ENCODE measurements at places on chromosomes 12 and 14.

DNA sequence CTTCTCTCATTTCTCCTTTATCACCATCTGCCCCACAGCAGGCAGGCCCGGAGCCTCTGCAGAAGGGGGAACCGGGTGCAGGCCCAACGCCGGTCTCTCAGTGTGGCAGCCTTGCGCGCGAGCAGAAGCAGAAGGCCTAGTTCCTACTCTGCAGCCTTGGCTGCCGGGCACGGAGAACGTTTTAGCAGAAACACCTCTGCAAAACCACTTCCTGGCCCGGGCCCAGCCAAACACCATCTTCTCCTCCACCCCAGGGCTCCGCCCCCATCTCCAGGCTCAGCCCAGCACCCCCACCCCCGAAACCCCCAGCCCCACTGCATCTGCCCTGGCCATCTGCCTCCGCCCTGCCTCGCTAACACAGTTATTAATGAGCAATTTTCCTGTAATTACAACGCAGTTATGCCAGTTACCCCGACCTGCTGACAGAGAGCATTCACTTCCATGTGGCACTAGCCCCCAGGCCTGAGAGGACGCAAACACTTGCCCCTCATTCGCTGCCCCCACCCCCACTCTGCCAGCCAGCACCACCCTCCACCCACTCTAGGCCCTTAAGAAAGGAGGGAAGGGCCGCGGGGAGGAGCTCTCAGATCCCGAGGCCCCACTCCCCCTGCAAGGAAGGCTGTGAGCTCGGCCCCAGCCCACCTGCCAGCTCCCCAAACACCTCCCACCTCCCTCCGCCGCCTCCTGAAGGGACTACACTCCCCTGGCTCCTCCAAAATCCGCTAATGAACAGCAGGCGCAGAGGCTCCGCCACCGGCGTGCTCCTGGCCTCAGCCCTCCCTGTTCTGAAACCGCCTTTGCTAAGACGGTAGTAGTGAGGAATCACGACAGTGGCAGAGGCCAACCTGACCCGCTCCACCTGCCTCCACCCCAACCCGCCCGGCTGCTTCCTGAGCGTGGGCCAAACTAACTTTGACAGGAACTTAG lies 44.7 kb upstream of the FBRSL1 start:
- DNase-seq: no peak

DNA sequence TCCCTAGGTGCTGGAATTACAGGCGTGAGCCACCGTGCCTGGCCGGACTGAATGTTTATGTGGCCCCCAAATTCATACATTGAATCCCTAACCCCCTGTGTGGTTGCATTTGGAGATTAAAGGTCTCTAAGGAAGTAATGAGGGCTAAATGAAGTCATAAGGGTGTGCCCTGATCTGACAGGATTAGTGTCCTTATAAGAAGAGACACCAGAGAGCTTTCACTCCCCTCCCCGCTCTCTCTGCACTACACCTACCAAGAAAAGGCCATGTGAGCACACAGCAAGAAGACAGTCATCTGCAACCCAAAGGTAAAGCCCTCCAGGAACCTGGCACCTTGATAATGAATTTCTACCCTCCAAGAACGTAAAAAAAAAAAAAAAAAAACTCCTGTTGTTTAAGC lies 212.1 kb upstream of the CAND1 start:
- no peak for DNase-seq

- no peak for DNase-seq
Measured at GRCh38 chr14:56878766-56879165, 68.5 kb upstream of the OTX2 start.

- no peak for DNase-seq
Measured at GRCh38 chr14:30796707-30797106, 77.7 kb upstream of the COCH start.

- DNase-seq: no peak
Measured at GRCh38 chr12:81942594-81942993, 183.4 kb upstream of the PPFIA2 start.

DNA sequence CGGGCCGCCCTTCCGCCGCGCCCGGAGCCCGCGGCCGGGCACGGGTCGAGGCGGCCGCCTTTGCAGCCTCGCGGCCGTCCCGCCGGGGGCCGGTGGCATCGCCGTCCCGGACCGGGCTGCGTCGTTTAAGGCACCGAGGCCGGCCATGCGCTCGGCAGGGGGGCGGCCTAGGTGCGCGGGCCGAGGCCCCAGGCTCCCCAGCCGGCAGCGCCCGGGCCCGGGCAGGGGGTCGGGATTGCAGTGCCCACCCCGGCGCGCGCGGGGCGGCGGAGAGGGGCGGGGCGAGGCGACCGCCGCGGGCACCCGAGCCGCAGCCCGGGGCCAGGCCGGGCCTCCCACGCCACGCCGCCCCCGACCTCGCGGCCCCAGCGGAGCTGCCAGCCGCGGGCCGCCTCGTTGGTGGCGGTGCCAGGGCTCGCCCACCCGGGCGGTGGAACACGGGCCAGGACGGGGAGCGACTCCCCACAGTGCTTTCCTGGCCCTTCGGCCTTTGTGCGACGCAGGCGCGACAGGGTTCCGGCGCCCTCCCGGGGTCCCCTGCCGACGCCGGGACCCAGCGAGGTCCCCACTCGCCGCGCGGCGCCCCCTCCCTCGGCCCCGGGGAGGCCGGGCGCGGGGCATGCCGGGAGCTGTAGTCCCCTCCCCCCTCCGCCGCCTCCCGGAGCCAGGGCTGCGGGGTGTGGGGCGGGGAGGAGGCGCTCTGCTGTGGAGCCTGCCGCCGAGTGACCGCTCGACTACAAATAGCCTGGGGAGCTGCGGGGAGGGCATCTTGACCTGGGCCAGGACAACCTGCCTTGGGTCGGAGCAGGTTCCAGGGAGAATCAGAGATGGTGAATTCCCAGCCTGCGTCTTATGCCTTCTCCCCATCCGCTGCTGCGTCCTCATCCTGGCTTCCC lies 769 bp downstream of the FKBP4 start:
- peak; percentile 89 for DNase-seq

DNA sequence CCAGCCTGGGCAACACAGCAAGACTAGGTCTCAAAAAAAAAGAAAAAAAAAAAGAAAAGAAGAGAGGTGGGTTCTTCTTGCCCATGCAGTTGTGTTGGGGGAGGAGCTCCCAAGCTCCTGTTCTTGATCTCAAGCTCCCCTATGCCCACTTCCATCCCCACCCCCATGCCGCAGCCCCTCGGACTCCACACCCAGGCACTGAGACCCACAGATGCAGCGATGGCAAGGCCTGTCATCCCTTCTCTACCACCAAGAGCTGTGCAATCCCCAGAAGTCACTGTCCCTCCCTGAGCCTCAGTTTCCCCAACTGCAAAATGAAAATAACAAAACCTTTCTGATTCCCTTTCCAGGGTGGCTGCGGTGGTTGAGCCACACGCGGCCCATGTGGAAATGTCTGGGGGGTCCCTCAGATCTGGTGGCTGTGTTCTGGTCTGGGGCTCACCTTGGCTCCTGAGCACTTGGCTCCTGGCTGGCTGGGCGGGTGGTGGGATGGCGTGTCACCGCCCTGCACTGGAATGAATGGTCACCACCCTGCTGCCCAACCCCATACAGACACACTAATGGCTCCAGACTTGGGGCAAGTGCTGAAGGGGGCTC lies 22.6 kb upstream of the KIF26A start:
- no peak for DNase-seq

- DNase-seq: no peak
Measured at GRCh38 chr12:91616416-91616815, 433.8 kb upstream of the DCN start.

GRCh38 chr14:28596391-28596790 lies 170.2 kb upstream of the FOXG1 start:
- no peak for DNase-seq

- no peak for DNase-seq
Measured at GRCh38 chr14:81478446-81478845, 55.2 kb downstream of the SEL1L start.

- DNase-seq: no peak
Measured at GRCh38 chr14:22566845-22567244, 22.2 kb downstream of the DAD1 start.

DNA sequence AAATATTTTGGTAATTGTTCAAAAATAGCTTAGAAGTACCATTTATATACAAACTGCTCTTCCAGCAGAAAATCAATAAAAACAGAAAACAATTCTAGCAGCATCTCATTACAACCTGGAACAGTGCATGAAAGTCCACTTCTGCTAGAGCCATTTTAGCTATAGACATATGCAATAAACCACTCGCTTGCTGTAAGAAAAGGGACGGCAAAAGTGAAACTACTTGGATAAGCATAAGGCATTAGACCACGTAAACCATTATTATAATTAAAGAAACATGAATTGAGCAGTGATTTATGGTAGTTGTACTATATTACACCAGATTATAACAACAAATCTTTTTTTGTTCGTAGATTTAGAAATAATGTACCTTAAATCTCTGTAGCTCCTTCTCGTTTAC lies 48.7 kb downstream of the LRIG3 start:
- DNase-seq: no peak

- peak; percentile 64 for DNase-seq
Measured at GRCh38 chr12:25249931-25250738, 594 bp downstream of the KRAS start.

- no peak for DNase-seq
Measured at GRCh38 chr12:116391501-116391900, 114.0 kb upstream of the MED13L start.

- no peak for DNase-seq
Measured at GRCh38 chr14:99758872-99759545, 34.2 kb upstream of the EML1 start.

DNA sequence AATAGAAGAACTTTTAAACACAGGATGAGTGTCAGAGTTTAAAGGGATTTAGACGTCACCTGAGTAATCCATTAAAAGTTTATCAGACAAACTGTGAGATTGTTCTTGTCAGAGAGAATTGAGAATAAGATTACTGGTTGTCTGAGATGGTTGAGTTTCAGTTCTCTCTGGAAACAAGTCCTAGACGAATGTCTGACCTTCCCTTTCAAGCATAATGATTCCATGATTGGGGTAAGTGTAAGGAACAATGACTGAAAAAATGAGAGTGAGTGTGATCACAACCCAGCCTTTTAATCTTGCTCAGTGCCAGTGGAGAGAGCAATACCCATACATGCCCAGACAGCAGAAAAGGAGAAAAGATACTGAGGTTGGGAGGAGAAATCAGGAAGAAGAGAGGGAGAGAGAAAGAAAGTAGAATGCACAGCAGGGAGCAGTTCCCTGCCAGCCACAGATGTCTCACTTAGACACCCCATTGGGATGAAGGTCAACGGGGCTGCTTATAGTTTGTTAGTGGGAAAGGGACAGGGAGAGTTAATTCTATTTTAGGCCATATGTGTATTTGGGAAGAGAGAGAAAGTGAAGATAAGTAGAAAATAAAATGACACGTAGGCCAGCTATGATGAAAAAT lies 4.3 kb downstream of the GRIP1 start:
- no peak for DNase-seq

- no peak for DNase-seq
Measured at GRCh38 chr12:15494329-15495046, 172.2 kb downstream of the PTPRO start.

DNA sequence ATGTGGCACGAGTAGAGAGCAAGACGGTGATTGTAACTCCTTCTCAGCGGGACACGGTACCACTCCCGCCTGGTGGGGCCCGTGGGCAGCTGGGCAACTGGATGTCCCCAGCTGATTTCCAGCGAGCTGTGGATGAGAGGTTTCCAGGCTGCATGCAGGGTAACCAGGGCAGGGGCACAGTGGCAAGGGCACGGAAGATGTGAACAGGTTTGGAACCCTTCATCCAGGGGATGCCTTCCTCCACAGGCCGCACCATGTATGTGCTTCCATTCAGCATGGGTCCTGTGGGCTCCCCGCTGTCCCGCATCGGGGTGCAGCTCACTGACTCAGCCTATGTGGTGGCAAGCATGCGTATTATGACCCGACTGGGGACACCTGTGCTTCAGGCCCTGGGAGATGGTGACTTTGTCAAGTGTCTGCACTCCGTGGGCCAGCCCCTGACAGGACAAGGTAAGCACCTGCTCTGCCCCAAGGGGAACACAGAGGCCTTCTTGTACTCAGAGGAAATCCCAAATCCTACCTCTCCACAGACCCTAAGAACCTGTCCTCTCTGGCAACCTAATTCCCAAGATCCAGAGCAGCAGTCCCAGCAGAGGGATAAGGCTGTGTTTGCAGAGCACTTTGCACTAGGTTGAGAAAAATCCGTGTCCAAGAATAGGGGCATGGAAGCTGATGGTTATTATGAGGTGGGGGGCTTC lies 4.3 kb downstream of the PCK2 start:
- DNase-seq: no peak

- DNase-seq: no peak
Measured at GRCh38 chr12:916240-916639, 33.3 kb downstream of the RAD52 start.

GRCh38 chr14:21382886-21383847 lies 652 bp downstream of the SUPT16H start:
- DNase-seq: no peak

- DNase-seq: no peak
Measured at GRCh38 chr12:41919048-41919447, 225.6 kb downstream of the GXYLT1 start.

DNA sequence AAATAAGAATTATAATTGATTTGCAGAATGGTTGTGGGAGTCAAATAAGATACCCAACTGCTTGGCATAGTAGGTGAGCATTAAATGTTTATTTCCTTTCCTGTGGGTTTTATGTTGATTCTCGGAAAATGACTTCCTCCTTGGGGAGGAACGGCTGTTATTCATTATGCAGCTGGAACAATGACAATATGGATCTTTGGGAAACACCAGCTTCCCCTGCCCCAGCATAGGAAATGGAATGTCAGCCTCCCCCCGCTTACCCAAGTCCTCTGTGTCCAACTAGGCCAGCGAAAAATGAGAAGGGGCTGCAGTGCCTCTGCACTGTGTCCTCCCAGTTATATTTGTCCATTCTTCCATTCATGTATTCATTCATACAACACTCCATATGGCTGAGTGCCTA lies 11.7 kb upstream of the CCDC177 start:
- DNase-seq: no peak

GRCh38 chr12:8544295-8544694 lies 3.6 kb upstream of the CLEC4E start:
- DNase-seq: peak; percentile 83

GRCh38 chr14:52351233-52352060 lies 37.3 kb downstream of the PTGER2 start:
- DNase-seq: no peak

DNA sequence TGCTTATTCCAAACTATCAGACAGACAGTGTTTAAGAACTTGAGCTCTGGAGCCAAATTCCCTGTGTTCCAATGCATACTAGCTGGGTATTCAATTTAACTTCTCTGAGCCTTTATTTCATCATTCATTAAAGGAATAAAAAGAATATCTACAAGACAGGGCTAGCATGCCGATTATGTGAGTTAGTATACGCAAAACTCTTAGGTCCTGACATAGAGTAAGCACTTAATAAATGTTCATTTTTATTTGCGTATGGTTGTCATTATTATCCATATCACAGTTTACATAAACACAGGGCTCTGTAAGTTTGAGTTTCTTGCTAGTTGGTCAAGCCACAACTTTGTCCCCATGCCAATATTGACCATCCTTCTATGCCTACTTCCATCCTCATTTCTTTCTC lies 161.5 kb downstream of the NUAK1 start:
- DNase-seq: no peak

DNA sequence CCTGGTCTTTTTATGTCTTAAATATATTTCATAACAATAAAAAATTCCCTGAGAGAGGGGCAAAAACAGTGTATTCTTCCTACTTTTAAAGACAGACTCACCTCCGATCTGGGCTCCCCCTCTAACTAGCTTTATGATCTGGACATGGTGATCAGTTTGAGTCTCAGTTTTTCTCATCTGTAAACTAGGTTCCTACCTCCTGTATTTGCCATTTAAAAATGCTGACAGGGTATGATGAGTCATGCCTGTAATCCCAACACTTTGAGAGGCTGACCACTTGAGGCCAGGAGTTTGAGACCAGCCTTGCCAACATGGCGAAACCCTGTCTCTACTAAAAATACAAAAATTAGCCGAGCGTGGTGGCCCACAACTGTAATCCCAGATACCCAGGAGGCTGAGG lies 114.8 kb upstream of the LHX5 start:
- DNase-seq: no peak

Measured in spinal cord (tissue), 10 donors.